Suprapubic skin (tissue), 4 donors: ENCODE measurements at places on chromosomes 1 and 21.

GRCh38 chr1:188782220-188782841 lies 1695.3 kb downstream of the BRINP3 start:
- no peaks in the 10 kb centered on the region for H3K4me1 ChIP-seq
- DNase-seq = no peak
- H3K27me3 ChIP-seq = no peaks in the 10 kb centered on the region
- no peak overlapping the region for H3K27ac ChIP-seq
- H3K36me3 ChIP-seq = no peaks in the 10 kb centered on the region

DNA sequence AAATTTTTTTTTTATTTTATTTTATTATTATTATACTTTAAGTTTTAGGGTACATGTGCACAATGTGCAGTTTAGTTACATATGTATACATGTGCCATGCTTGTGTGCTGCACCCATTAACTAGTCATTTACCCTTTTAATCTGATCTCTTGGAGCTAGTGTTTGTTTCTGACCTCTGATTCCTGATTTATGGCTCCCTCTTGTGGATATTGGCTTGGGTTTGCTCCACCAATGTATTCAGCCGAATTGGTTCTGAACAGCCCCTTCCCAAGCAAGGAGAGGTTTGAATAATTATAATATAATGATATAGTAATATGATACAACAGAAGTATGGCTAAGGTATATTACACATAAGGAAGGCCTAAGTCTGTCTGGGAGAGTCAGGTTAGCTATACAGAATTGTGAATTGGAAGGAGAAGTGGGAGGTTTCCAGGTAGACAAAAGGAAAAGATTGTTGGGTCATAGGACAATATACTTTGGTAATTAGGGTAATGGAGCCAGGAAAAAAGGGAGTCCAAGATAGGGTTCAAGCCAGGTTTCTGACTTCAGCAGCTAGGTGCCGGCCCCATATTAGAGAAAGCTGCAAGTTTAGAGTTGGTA lies 53.1 kb upstream of the HMCN1 start:
- H3K4me1 ChIP-seq = no peaks in the 10 kb centered on the region
- H3K4me3 ChIP-seq = no peak overlapping the region
- H3K27me3 ChIP-seq = no peaks in the 10 kb centered on the region
- no peak for DNase-seq
- no peak overlapping the region for H3K27ac ChIP-seq

- H3K36me3 ChIP-seq = no peaks in the 10 kb centered on the region
- no peak for DNase-seq
- H3K4me3 ChIP-seq = no peak overlapping the region
- no peaks in the 10 kb centered on the region for H3K27me3 ChIP-seq
- H3K4me1 ChIP-seq = peaks cover 61% of the 10 kb centered on the region
These were observed 2.6 kb upstream of the GNB1 start for GRCh38 chr1:1893291-1893985.

DNA sequence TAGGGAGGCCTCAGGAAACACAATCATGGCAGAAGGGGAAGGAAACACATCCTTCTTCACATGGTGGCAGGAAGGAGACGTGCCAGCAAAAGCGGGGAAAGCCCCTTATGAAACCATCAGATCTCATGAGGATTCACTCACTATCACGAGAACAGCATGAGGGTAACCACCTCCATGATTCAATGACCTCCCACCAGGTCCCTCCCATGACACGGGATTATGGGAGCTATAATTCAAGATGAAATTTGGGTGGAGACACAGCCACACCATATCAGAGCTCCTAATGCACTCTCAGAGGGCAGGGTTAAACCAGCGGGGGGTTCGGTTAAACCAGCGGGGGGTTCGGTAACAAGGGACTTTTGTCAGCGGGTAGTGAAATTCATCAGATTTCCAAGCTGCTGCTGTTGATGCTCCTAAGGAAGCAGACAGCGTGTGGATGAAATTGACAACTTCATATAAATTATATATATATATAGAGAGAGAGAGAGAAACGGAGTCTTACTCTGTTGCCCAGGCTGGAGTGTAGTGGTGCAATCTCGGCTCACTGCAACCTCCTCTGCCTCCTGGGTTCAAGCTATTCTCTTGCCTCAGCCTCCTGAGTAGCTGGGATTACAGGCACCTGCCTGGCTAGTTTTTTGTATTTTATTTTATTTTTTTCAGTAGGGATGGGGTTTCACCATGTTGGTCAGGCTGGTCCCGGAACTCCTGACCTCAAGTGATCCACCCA lies 4.2 kb downstream of the CSTB start:
- H3K4me1 ChIP-seq = peaks cover 29% of the 10 kb centered on the region
- no peak overlapping the region for H3K4me3 ChIP-seq
- H3K27me3 ChIP-seq = no peaks in the 10 kb centered on the region
- H3K36me3 ChIP-seq = peaks cover 20% of the 10 kb centered on the region
- no peak for DNase-seq
